ENCODE measurements at places on chromosomes 1 and 21.

DNA sequence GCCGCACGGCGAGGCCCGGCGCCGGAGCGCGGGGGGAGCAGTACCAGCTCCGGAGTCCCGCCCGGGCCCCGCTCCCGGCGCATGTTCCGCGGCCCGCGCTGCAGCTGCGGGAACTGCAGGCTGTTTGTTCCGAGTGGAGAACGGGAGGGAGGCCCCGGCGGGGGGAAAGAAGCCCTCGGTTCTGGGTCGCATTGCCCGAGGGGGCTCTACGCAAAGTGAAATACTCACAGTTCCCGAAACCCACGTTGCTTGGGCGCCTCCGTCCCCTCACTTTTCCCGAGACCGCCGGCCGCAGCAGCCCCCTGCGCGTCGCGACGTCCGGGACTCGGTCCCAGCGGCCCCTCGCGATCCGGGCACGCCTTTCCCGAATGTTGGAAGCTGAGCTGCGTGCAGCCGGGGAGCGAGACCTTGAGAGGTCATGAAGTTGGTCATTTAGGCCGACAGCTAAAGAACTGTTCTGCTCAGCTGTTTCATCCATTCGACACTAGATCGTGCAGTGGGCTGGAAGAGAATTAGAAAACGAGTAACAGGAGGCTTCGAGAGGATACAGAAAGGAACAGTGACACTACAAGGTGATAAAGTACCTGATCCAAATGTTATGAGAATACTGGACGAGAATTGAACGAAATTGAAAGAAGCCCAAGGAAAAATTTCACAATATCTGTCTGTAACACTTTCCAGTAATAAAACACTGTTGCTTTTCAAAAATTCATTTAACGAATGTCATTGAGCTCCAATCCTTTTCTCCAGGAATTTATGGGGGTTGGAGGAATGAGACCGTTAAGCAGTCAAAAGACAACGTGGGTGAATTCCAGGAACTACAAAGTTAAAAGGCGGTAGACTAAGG, 657 bp upstream of the LIN9 start:
- DNase-seq = no peak

GRCh38 chr1:36366091-36366661, 19.5 kb downstream of the STK40 start:
- no peak for DNase-seq

- no peak for DNase-seq
Measured at GRCh38 chr1:33327587-33328325, 6.9 kb upstream of the A3GALT2 start.

DNA sequence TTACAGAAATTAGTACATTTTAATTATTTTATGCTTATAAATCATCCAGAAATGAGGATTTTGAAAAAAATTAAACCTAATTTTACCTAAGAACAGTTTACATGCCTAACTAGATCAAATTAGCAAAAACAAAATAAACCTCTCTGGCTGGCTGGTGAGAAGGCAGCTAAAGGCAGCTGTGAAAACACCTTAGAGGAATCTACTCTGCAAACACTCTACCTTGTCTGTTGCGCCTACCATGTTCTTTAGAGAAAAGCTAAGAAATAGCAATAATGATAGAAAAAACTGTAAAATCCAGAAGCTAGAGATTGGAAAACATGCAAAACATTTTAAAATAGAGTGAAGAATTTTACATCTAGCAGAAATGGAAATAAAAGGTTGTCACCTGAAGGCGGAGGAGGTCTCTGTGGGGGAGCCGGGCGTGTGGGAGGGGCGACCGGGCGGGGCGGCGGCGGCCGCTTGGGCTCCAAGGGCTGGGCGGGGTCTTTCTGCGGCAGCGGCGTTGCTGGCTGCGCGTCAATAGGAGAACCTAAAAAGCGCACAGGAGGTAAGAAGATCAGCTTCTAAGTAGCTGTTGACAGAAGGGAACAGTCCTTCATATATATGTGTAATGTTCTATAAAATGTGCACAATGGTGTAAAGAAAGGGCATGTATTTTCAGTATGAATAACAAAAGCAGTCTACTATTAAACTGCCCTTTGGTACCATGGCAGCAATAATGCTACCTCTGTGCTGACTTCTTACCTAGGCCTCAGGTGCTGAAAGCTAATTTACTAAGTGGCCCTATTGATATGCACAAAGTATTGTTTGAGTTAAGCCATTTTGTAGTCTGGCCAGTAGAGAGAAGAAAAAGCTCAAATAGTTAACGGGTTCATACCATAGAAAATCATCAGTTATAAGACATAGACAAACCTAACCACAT, 33.3 kb upstream of the CFAP298 start:
- no peak for DNase-seq
